ENCODE measurements at places on chromosomes 1 and 21.

- DNase-seq: no peak
Measured at GRCh38 chr21:44867464-44867863, 6.0 kb downstream of the PTTG1IP start.

- DNase-seq: peak; percentile 58
Measured at GRCh38 chr1:9593492-9594465, 5.1 kb downstream of the TMEM201 start.

DNA sequence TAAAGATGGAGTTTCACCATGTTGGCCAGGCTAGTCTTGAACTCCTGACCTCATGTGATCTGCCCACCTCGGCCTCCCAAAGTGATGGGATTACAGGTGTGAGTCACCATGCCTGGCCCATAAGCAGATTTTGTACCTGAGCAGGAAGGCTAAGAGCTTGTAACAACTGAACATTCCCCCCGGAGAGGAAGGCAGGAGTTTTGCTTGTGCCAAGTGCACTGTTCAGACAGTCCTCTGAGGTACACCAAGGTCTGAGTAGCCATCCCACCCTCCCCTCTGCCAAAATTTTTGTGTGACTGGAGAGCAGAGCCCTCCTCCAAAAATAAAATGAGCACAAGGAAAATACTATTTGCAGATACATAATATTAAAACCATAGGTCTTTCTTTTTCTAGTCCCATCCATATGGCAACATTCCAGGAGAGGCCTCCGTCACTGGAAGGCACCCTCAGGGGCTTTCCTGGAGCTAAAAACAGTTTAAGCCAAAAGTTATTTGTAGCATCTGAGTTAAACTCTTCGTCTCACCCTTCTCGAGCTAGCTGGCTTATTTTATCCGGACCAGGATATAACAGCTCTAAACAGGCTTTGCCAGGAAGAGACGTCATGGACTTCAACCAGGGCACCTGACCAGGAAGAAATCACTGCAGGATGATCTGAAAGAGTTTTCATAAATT is 27.2 kb downstream of the CAPN2 start:
- DNase-seq: no peak

DNA sequence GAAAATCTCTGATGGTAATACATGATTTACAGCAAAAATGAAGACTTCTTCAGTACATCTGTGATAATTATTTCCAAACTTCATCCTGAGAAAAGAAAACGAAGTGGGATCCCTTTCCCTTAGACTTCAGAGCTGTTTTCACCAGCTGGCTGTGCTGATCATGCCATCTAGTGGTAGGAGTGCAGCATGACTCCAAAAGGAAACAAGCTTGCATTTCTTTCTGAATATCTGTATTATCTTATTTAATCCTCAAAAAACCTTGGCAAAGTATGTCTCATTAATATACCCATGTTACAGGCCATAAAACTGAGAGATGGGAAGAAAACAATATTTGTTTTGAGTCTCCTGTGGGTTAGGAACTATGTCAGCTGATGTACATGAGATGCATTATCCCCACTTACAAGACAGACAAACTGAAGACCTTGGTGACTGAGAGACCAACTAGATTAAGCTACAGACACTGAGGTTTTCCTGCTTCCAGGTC is 9.8 kb upstream of the GJA8 start:
- DNase-seq: peak; percentile 35

GRCh38 chr1:48756683-48757316 is 19.9 kb downstream of the BEND5 start:
- no peak for DNase-seq

- no peak for DNase-seq
Measured at GRCh38 chr1:100383743-100384405, 31.6 kb downstream of the CDC14A start.

GRCh38 chr1:14599183-14599791 is 802 bp downstream of the KAZN start:
- DNase-seq: no peak

DNA sequence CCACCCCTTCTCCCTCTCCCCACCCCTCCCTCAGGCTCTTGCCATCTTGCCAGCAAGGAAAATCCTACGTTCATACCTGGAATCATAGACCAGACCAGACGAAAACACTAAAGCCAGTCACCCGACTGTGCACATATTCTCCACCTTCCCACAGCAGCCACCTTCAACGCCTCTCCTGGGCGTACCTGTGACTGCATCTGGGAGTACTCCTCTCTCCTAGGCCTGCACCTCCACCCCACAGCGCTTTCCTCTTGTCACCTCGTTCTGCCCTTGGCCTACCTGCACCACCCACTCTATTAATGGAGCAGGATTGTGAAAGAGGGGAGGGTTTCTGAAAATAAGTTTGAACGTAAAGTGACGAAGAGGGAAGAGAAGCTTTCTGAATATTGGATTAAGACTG is 17.8 kb downstream of the PAPPA2 start:
- no peak for DNase-seq

DNA sequence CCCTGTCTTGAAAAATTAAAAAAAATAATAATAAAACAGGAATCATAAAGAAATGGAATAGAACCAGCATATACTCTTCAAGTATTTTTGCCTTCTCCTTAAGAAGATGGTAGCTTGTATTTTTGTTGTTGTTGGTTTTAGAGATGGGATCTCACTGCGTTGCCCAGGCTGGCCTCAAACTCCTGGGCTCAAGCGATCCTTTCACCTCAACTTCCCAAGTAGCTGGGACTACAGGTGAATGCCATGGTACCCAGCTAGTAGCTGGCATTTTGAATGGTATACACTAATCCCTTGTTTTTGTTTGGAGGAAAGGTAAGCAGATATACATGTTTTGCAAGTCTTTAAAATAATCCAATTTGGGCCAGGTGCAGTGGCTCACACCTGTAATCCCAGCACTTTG is 34.7 kb upstream of the ERO1B start:
- no peak for DNase-seq

DNA sequence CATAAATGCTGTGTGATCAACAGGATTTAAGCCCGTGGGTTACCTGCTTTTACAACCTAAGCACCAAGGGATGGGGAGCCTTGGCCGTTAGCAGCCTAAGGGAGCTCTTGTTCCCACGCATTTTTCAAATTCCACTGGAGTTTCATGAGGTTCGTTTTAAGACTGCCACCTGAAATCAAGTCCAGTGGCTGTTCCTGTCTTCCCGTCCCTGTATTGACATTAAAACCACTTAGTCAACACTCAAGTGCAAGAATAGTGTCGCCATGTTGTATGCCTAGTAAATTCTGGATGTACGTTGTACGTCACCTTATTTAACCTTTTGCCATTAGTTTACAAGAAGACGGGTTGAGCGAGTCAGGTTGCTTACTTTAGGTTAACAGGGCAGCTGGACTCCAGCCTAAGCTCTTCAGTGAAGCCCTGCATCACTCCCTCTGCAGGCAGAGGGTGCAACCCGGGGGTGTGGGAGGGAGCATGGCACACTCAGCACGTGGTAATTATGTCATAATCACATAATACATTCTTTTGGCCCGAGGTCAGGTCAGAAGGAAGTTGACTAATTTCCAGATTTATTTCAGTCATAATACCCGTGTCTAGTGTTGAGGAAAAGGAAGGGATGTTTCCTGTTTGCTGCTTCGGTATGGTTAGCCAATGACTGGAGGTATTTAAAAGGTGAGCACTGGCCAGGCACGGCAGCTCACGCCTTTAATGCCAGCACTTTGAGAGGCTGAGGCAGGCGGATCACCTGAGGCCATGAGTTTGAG is 42.5 kb downstream of the CNST start:
- peak; percentile 12 for DNase-seq

GRCh38 chr1:239566074-239566473 is 179.7 kb downstream of the CHRM3 start:
- DNase-seq: no peak

GRCh38 chr1:39720094-39720999 is 18.3 kb upstream of the PPIE start:
- peak; percentile 10 for DNase-seq

DNA sequence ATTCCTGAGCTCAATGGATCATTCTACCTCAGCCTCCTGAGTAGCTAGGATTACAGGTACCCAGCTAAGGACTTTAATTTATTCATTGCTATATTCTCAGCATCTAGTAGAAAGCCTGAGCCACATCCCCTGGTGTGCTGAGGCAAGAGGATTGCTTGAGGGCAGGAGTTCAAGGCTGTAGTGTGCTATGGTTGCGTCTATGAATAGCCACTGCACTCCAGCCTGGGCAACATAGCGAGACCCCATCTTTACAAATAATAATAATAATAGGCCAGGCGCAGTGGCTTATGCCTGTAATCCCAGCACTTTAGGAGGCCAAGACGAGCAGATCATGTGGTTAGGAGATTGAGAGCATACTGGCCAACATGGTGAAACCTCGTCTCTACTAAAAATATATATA is 3.3 kb upstream of the RPS6KA1 start:
- DNase-seq: no peak

- no peak for DNase-seq
Measured at GRCh38 chr1:217907504-217907903, 276.4 kb downstream of the SPATA17 start.

- no peak for DNase-seq
Measured at GRCh38 chr1:11283151-11283550, 10.2 kb downstream of the UBIAD1 start.

DNA sequence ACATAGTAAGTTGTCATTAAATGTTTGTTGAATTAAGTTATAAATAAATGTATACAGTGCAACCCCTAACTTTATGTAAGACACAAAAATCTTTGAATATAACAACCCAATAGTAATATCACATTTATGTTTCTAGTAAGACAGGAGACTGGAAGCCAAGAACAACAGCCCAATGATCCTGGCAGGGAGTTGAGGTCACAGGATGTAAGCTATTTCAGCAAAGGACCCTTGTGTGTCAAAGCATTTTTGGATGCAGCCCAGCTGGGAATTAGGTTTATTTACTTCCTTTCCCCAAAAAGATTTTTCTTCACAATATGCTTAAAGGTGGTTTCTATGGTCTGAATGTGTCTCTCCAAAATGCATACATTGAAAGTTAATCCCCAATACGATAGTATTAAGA is 34.0 kb upstream of the ABCA4 start:
- DNase-seq: no peak

DNA sequence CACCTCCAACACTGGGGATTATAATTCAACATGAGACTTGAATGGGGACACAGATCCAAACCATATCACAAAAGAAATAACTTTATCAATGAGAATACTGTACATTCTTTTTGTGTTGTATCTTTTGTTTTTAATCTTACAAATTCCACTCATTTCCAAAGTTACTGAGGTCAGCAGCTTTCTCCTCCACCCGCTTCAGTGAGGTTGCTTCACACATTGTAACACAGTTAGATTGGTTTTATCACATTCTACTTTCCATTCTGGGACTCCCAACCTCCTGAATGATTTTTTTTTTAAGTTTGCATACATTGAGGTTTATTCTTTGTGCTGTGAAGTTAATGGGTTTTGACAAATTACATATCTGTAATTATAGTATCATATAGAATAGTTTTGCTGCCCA is 43.8 kb downstream of the DDAH1 start:
- no peak for DNase-seq

GRCh38 chr1:101728029-101728428 is 268.7 kb downstream of the OLFM3 start:
- DNase-seq: no peak

GRCh38 chr1:236348071-236348470 is 46.0 kb upstream of the EDARADD start:
- DNase-seq: no peak

- no peak for DNase-seq
Measured at GRCh38 chr1:151942882-151943281, 33.6 kb upstream of the THEM4 start.

DNA sequence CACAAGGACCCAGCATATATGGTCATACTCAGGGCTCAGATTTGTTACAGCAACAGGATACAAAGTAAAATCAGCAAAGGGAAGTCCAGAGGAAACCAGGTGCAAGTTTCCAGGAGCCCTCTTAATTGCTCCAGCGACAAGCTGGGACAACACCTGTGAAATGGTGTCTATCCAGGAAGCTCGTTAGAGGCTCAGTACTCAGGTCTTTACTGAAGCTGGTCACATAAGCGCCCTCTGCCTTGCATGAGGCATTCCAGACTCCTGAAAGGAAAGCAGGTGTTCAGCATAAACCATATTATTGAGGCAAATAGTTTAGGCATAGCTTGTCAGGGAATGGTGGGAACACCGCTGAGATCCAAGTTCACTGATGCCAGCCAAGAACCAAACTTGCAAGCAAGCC is 231.0 kb downstream of the SLC35F3 start:
- DNase-seq: no peak

DNA sequence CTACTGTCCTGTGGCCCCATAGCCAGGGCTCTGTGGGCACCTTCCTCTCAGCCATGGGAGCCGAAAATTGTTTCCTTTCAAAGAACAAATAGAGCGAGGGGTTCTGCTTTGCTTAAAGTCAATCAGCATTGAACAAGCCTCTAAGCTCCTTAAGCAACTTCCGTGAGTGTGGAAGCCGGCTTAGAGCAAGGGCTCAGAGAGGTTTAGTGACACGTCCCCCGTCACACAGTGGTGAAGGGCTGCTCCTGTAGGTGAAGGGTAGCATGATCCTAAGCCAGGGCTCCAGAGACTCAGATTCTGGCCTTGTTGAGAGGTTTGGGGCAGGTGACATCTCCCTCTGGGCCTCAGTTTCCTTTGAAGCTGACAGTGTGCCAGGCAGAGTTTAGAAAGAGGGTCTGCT is 94.0 kb upstream of the WNT4 start:
- DNase-seq: no peak

GRCh38 chr21:43280949-43281633 is 112.3 kb downstream of the CRYAA start:
- no peak for DNase-seq

- DNase-seq: no peak
Measured at GRCh38 chr1:207649865-207650580, 5.1 kb downstream of the CR1L start.

DNA sequence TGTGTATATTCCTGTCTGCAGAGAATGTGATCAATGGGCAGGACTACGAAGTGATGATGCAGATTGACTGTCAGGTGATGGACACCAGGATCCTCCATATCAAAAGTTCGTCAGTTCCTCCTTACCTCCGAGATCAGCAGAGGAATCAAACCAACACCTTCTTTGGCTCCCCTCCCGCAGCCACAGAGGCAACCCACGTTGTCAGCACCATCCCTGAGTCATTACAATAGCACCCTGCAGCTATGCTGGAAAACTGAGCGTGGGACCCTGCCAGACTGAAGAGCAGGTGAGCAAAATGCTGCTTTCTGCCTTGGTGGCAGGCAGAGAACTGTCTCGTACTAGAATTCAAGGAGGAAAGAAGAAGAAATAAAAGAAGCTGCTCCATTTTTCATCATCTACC is 65.2 kb downstream of the OLFML2B start:
- no peak for DNase-seq

DNA sequence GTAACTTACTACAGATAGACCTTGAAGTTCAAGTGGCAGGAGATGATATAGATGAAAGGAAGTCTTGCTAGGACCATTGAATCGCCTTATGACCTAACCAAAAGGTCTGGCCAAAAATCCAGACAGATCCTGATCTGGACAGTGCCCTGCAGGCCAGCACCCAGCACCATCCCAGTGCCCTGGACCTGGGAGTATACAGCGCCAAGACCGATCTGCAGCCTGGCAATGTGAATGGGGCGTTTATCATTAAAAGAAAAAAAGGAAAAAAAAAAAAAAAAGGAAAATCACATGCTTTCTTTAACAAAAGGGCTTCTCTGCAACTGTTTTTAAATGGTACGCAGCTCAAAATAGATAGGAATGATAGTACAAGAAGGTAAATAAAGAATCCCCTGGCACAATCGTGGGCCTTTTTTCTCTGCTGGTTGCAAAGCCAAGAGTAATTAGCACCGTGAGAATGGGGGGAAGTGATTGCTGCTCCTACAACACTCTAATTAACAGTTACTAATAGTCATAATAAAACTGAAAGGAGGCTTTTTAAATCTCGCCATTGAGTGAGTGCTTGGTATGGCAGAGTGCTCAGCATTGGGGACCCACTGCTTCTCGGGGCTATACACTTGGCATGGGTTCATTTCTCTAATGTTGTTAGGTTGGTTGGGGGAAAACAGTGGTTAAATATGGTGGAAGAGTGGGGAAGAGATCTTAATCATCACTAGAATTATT is 146.7 kb downstream of the KAZN start:
- DNase-seq: no peak
